Activated T-cell treated with anti-CD3 and anti-CD28 coated beads for 24 hours (primary cell): ENCODE measurements at places on chromosomes 16 and 17.

DNA sequence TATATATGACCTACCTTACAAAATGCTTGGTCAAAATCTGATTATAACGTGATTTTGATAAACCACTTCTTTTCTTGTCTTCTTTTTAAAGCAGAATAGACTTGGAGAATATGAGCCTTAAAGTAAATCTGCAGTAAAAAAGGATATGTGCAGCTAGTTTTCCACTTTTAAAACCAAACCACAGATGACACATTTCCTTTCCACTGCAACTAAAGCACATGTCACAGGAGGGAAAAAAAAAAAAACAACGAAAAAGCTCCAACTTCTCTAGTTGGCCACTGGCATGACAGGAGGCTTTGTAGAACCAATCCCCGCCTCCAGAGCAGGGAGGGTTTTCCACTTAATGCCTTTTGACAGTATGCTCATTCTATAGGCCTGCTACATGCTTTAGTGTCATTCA, at the start of gene EVI2A:
TSS of gene EVI2A (minus strand) at position 142 of the 400 bp plus-strand sequence. CDS start 2,609 bp downstream, outside the sequence.
- DNase-seq, result peak; percentile 70

DNA sequence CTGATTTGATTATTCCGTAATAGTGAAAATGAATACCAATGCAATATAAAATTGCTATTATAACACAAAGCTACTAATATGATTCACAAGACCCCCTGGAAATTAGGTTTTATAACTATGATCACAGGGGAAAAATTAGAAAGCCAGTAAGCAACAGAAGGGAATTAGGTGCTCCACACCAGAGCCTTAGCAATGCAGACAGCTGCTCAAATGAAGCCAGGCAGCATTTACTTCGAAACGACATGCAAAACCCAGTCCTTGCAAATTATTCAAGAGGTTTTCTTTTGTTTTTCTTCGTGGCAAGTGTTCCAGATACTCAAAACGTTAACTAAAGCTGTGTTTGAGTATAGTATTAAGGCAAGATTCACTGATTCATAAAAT, 47.9 kb downstream of the TOX3 start:
- no peak for DNase-seq

DNA sequence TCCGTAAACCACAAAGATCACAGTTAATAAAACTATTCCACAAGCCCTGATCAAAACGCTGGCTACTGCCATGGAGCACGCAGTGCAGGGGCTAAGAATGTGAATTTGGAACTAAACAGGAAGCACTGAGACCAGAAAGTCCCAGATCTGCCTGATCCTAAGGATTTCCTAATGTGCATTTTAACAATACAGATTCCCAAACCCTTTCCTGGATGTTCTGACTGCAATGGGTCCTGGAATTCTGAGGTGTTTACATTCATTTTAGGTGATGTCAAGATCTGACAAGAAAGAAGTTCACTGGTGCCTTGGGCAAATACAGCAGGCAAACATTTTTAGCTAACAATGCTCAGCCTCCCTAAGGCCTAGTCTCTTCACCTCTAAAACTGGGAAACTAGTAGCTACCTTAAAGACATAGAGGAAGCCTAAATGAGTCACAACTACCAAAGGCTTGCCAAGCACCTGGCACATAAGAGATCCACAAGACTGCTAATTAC, 10.3 kb downstream of the NSMCE1 start:
- DNase-seq, result no peak

- DNase-seq, result no peak
These were observed 53.3 kb upstream of the KDM6B start for GRCh38 chr17:7780736-7781135.

- DNase-seq, result no peak
These were observed 277.6 kb downstream of the CBLN1 start for GRCh38 chr16:49003992-49004391.

GRCh38 chr16:88456356-88457292, 3.5 kb downstream of the ZFPM1 start:
- peak; percentile 67 for DNase-seq

DNA sequence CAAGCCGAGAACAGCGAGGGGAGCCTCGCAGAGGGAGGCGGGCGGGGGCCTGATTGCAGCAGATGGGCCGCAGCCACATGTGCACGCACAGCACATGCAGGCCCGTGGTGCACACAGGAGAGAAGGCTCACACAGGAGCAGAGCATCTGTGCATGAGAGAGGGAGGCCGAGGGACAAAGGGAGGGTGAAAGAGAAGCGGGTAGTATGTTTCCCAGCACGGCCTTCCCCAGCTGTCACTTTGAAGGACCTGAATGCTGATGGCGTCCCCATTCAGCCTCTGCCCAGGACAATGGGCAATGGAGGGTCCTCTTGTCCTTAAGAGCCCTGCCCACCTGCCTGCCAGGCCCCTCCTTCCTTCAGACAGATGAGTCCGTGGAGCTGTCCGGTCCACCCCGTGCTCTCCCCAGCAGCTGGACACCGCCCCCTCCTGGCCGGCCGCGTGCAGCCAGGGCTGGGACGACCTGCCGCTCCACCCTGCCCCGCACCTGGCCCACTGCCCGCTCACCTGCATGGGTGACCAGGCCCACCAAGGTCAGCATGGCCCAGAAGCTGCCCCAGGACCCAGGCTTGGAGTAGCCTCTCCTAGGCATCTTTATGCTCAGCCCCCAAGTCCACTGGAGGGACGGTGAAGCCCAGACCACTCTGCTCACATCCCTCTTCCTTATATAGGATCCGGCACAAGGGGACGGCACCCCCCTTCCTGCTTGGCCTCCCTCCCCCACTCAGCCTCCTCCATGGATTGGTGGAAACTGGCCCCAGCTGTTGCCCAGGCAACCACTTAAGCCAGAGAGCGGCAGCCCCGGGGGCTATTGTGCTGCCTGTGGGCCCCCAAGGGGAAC, at the start of gene BTBD17:
TSS of gene BTBD17 (minus strand) at position 639 of the 839 bp plus-strand sequence. CDS start at position 590, 49 bp downstream.
- DNase-seq, result no peak

DNA sequence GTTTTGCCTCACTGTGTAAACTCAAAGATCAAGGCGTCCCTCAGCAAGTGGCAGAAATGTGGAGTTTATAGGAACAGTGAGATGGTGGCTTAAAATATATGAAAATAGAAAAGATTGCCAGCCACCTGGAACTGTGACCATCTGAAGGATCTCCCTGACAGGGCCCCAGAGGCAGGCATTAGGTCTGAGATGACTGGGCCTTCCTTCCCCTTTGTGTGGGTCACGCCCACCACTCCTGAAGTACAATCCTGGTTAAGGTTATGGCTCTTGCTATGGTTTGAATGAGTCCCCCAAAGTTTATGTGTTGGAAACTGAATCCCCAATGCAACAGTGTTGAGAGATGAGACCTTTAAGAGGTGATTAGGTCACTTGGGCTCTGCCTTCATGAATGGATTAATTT, 6.4 kb downstream of the ST6GALNAC2 start:
- DNase-seq, result no peak
